ENCODE measurements at places on chromosomes 11 and 22.

DNA sequence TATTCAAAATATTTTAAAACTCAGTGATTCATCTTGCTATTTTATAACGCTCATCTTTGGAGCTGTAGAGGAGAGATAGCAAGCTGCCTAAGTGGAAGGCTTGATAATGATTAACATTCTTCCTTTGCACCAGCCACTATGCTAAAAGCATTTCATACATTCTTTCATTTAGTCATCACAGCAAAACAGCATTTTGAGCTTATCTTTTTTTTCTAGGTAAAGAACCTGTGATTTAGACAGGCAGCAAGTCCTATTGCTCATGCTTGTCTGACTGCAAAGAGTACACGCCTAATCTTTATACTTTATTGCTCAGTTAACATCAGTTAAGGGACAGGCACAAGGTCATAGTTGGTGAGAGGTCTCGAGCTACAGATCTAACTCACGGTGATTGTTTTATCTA, 713.1 kb upstream of the ARHGAP42 start:
- no peak for DNase-seq

DNA sequence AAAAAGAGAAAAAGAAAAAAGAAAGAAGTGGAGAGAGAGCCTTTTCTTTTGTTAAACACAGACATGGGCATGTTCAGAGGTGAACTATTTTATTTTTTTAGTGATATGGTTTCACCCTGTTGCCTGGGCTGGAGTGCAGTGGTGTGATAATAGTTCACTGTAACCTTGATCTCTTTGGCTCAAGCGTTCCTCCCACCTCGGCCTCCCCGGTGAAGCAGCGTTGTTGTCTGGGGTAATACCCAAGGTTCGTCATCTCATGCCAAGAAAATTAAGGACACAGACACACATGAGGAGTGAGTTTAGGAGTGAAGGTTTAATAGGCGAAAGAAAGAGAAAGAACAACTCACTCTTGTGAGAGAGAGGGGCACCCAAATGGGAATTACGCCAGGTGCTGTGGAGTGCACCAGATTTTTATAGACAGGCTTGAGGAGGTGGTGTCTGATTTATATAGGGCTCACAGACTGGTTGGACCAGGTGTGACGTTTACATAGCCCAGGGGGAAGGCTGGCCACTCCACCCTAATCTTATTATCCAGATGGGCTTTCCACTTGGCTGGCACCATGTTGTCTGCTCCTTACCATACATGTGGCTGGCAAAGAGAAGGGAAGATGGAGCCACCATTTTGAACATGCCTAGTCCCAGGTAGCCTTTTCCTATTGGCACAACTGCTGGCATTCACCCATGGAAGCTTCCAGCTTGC, 42.3 kb downstream of the GRAMD1B start:
- no peak for DNase-seq

DNA sequence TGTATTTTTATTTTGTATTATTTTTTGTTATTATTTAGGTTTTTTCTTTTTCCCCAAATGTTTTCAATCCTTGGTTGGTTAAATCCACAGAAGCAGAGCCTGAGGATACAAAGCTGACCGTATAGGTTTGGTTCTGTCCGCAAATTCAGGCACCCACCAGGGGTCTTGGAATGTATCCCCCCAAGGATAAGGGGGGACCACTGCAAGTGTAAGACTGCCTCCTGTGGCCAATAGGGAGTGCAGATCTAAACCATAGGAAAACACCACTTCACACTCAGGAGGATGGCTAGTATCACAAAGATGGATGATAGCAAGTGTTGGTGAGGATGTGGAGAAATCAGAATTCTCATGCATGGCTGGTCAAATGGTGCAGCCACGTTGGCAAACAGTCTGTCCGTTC, 20.0 kb downstream of the CPT1A start:
- DNase-seq = no peak

GRCh38 chr11:120712881-120713280, 201.3 kb downstream of the GRIK4 start:
- DNase-seq = no peak

DNA sequence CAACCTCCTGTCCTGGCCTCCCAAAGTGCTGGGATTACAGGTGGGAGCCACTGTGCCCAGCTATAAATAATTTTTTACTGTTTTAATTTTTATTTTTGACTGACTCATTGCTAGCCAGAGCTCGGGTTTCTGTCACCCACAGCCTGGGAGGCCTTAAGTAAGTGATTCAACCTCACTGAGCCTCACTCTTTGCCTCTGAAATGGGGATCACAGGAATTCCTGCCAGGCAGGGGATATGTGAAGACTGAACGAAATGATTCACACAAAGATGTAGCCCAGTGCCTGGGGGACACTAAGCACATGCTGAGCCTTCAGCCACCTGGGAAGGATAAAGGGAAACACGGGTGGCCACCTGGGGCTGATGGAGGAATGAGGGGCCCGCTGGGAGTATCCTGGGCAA, 3.8 kb upstream of the LRRC74B start:
- no peak for DNase-seq

DNA sequence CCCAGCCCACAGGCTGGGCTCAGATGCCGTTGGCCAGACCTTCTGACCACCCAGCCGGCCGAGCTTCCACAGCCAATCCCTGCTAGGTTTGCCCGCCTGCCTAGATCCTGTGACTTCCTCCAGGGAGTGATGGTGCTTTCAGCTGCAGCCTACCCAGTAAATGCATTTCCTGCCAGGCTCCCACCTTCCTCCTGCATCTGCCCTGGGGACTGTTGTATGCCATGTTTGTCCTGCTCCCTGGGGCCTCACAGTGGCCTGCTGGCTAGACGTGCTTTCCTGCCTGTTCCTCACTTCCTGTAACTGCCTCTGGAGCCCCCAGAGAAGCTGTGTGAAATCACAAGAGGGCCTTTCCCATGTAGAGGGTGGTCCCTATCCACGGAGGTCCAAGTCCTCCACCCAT, 86.2 kb downstream of the GALNT18 start:
- no peak for DNase-seq

DNA sequence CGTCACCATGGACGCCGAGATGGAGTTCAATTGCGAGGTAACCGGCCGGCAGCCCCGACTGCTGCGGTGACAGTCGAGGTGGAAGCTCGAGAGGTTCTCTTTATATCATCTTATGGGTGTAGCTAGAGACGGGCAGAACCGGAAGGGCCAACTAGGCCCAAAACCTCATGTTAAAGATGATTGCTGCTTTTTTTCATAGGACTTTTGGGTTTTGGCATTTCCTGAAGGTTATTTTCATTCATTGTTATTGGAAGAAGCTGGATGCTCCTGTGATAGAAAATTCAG, 585 bp downstream of the NF2 start:
- no peak for DNase-seq

DNA sequence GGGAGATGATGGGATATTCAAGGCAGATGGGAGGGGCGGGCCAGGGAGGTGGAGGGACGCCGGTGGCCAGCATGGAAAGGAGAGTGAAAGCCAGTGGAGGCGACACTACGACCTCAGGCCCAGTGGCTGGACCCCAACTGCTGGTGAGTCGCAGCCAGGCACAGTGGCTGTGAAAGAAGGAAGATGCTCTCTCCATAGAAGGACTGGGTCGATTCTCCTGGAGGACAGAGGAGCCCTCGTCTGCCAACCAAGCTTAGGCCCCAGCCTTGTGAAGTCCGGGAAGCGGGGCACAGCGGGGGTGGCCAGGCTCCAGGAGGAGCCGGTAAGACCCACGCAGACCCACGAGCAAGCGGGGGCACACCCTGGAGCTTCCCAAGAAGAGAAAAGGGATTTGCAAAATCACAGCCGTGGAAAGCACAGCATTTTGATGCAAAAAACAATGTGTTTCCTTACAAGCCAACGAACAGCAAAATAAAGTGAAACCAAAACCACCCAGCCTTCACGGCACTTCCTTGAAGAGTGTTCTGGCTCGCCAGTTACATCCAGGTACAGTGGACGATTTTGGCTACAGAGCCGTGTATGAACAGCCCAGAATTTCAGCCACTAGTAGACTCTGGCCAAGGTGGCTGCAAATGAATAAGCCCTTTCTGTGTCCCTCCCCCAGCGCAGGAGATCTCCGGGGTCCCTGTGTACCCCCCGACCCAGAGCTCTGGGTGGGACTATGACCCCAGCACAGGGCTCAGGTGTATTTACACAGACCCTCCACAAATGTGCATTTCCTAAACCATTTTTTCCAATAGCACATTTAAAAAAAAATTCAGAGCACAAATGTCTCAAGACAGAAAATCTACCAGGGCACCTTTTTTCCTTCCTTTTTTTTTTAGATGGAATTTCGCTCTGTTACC, 96.9 kb downstream of the TRMU start:
- no peak for DNase-seq

DNA sequence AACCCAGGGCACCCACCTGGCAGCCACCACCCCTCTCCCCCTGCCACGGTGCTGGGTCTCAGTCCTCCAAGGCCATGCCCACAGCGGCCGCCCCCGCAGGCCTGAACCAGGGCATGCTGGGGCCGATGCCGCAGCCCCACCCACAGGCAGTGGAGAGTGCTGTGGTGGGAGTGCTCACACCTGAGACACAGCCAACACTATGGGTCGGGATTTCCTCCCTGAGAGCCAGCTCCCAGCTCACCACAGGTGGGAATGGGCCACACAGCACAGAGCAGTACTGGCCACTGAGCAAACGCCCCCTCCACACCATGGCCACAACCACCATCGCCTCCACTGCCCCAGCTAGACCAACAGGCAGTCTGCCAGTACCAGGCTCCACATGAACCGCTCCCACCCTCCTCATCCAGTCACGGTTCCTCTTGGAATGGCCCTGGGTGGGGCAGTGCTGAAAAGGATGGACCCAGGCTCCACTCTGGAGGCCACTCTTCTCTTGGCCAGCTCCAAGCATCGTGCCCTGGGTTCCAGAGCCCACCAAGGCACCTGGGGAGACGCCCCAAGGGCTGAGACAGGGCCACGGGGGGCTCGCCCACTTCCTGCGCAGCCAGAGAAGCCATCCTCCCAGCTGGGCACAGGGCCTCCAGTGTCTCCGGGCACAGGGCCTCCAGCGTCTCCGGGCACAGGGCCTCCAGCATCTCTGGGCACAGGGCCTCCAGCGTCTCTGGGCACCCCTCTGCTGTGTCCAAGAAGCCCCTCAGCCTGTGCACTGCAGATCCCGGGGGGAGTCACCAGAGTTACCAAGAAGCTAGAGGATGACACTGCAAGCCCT, 14.2 kb downstream of the MOB2 start:
- no peak for DNase-seq

GRCh38 chr22:44108806-44109385, 71.8 kb upstream of the PARVG start:
- no peak for DNase-seq

DNA sequence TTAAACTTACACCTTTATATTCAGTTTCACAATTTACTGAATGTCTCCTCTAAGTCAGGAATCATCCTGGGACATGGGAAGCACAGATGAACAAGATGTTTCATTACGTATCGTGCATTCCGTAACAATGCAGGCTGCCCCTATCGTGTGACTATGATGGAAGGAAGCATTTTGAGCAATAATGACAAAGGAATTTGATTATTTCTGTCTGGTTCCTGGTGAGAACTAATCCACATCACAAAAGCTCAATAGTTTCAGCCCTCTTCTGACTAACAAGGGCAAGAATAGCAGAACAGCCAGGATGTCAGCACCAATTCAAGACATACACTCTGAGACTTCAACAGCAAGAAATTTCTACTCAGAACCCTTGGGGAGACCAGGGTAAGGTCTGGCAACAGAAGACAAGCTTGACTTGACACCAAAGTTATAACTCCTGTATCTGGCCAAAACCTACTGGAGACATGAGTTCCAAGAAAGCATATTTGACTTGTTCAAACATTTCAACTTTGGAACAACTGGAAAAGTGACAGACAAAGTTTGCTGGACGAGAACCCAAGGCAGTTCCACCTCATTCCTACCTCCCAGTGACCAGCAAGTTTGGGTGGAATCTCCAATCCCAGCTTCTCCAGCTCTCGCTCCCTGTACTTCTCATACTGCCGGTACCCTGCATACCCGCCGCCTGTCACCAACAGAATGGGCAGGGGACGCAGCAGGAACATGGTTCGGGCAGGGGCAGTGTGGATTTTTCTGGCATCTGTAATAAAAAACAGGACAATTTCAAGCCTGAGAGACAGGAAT, 14.3 kb downstream of the PISD start:
- DNase-seq = no peak

GRCh38 chr22:45452565-45453379, 39.3 kb downstream of the RIBC2 start:
- DNase-seq = no peak

GRCh38 chr11:63635762-63636465, 21.7 kb upstream of the PLAAT3 start:
- peak; percentile 64 for DNase-seq

- DNase-seq = no peak
Observed at GRCh38 chr11:33742249-33742851, 6.1 kb upstream of the CD59 start.

DNA sequence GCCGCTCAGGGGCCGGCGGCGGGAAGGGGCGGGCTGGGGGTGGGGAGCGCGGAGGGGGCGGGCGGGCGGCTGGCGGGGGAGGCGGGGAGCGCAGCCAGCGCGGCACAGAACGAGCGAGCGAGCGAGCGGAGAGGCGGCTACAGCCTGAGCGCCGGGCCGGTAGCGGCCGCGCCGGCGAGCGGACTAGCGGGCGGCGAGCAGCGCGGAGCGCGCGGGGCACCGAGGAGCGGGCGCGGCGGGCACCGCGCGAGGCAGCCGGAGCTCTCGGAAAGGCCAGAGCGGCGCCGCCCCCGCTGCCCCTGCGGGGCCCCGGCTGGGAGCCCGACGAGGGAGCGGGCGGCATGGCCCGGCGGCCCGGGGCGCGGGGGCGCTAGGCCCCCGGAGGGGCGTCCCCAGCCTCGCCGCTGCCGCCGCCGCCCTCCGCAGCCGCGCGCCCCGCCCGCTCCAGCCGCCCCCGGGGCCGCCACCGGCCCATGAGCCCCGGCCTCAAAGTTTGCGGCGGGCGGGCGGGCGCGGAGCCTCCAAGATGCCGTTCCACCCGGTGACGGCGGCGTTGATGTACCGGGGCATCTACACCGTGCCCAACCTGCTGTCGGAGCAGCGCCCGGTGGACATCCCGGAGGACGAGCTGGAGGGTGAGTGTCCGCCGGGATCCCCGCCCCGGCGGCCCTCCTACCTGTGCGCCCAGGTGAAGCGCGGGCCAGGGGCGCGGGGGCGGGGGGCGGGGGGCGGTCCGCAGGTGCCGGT, at the start of gene CABP7:
TSS of gene CABP7 (plus strand) at position 105 of the 747 bp plus-strand sequence. CDS start at position 527, 422 bp downstream.
- DNase-seq = no peak

- no peak for DNase-seq
Observed at GRCh38 chr11:101133190-101133589, 3.6 kb upstream of the PGR start.

DNA sequence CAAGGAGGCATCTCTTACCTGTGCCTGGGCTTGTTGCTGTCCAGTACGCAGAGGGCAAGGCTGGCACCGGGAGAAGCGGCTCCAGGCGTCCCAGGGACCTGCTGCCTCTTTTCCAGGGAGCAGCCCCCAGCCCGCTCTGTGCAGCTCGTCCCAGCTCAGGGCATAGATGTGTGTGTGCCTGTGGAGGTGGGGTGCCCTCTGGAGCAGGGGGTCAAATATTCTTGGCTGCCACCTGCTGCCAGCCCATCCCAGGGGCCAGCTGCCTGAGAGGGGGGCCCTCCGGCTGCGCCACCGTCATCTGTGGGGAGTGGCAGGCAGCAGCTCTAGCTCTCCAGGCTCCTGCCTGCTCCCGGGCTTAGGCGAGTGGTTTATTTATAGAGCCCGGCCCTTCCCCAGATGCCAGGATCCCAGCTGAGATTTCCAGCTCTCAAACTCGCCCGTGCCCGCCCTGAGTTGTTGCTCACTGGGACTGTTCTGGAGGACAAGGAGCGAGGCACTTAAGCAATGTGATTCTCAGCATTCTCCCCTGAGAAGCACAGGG, 87.5 kb downstream of the RTL6 start:
- no peak for DNase-seq
